ENCODE measurements at places on chromosomes 12 and 14.

DNA sequence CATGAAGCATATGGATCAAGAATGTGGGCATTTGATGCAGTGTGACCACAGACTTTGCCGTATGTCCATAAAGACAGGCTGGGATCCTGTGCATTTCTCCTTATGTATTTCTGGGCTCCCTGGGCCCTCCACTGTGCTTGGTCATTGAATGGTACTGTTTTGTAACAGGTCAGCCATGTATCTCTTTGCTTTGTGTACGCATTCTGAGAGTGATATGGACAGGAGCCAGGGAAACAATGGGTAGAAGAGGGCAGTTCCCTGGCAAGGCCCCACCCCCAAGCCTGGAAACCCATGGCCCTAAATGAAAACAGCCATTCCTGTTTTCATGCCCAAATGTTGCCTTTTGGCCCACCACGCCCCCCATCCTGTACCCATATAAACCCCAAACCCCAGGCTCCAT lies 15.2 kb upstream of the FBXO34 start:
- no peak for DNase-seq

DNA sequence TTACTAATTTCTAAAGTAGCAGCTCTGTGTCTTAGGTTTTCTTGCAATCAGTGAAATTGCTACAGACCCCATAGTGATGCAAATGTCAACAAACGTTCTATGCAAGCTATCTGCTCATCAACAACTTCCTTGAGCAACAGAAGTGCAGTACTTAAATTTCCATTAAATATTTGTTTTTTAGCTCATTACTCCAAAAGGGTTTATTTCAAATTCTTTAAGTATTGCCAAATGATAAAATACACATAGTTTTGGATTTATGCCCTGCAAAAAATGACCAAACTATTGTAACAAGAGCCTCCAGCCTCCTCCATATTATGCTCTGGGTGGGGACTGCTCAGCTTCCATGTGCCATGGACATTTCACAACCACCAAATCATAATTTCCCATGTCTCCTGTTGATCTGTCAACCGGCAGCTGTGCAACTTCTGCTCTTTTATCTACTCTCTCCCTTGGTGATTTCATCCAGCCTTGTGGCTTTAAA lies 4.4 kb downstream of the BDKRB1 start:
- no peak for DNase-seq

- DNase-seq, result no peak
Measured at GRCh38 chr14:88818018-88818417, 6.4 kb upstream of the TTC8 start.

GRCh38 chr12:30796891-30797371 lies 42.2 kb upstream of the CAPRIN2 start:
- DNase-seq, result no peak

DNA sequence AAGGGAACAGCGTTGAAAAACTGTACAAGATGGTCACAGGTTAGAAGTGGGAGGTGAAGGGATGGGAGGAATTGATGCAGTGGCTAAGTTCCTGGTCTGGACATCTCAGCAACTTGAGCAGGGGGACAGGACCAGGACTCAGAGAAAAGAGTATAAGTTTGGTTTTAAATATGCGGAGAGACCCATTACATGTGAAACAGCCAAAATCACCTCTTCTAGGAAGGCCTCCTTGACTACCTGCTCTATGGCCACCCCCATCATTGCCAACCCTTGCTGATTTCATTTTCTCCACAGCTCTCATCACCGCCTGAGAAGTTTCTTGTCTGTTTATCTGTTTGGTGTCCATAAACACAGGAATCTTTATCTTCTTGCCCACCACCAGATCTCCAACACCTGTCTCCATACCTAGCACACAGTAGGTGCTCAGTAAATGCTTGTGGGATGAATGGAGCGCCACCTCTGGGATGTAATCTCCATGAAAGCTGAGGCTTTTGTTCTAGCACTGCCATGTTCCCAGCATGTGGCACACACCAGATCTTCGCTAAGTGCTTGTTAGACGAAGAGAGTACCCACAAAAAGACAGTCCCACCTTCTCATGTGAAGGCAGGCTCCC lies 11.2 kb upstream of the PHETA1 start:
- no peak for DNase-seq

DNA sequence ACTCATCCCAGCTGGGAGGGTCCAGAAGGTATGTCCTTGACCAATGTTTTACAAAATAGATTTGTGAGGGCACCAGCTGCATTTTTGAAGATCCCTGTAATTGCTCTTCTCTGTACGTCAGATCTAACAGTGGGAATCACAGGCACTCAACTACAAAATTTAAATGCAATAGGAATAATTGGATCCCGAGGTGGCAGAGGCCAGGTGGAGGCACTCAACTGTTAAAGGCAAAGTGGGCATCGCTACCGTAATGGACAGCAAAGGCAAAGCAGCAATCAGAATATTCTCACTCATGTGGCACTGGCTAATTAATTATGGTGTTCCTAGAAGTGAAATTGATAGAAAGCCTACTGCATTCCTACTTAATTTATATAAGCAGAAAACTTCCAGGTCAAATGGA lies 27.9 kb upstream of the PSMC1 start:
- no peak for DNase-seq

DNA sequence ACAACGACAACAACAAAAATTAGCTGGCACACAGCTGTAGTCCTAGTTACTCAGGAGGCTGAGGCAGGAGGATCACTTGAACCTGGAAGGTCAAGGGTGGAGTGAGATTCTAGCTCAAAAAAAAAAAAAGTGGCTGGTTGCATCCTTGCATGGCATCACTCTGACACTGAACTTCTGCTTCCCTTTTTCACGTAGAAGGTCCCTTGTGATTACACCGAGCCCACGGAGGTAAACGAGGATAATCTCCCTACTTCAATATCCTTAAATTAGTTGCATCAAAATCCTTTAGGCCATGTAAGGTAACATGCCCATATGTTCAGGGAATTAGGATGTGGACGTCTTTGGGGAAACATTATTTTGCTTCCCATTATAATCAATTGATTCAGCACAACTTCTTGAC lies 4.0 kb upstream of the PPP4R4 start:
- DNase-seq, result no peak
